Activated CD4-positive, alpha-beta T cell treated with anti-CD3 and anti-CD28 coated beads for 4 hours (primary cell): ENCODE measurements at places on chromosomes 3 and 15.

GRCh38 chr3:127224118-127224517, 31.2 kb downstream of the PRR23E start:
- no peak for DNase-seq

GRCh38 chr3:172201136-172201869, 161.9 kb downstream of the FNDC3B start:
- no peak for DNase-seq

DNA sequence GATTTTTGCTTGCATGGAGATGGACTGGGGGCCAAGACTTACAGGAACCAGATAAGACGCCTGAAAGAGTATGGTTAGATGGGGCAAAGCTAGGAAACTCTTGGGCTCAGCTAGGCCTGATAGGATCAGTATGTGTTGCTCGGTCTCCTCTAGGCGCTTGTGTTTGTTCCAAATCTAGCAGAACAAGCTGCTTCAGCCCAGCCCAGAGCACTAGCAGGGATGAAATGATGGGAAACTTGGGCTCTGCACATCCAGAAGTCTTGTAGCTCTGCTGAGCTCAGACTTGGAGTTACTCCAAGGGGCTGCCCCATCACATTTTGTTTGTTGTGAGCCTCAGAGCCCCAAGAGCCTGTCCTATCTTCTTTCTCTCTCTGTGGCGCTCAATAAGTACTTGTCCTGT, 34.7 kb downstream of the FOXL2 start:
- DNase-seq, result no peak

- DNase-seq, result no peak
These were observed 32.9 kb downstream of the MEGF11 start for GRCh38 chr15:66220601-66221000.

DNA sequence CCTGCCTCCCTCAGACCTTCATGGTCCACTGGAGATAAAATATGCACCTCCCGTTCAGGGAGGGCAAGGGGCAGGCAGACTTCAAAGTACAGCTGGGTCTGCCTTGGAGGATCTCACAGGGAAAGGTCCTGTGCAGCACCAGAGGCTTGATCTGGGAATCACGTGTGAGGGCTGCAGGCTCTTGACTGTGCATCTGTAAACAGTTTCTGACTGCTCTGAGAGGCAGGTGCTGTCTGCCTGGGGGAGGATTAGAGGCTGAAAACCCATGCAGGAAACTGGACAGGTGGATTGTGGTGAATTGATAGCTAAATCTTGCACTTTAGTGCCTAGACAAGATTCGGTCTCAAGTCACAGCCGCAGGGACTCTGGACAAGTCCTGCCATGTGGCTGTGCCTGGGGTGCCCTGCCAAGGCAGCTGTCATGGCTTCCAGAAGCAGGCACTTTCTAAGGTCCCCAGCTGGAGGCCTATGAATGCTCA, 239.3 kb downstream of the EPHB1 start:
- DNase-seq, result no peak

- no peak for DNase-seq
These were observed 105.9 kb downstream of the IL1RAP start for GRCh38 chr3:190619761-190620160.

DNA sequence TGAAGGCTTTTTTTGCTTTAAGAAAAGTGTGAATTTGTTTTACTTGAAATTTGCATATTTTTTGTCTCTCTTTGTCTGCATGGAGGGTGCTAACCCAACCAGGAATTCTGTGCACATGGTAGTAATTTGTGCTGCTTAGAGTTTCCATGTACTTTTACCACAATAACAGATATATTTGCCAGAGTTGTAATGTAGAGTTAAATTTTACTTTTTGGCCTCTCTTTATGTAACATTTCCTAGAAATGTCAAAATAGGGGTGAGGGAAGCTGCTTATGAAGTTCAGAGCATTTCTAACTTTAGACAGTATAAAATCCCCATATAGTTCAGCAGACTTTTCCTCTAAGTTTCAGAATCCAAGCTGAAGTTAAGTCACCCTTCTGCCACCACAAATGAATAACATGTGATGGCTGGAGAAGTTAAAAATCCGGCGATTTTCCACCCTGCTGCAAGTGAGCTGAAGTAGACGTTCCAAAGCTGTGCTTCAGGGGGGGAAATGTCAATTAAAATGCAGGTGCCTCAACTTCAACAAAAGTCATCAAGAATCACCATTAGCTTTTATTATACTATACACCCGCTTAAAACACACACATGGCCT, 385.7 kb upstream of the NR2F2 start:
- DNase-seq, result no peak

DNA sequence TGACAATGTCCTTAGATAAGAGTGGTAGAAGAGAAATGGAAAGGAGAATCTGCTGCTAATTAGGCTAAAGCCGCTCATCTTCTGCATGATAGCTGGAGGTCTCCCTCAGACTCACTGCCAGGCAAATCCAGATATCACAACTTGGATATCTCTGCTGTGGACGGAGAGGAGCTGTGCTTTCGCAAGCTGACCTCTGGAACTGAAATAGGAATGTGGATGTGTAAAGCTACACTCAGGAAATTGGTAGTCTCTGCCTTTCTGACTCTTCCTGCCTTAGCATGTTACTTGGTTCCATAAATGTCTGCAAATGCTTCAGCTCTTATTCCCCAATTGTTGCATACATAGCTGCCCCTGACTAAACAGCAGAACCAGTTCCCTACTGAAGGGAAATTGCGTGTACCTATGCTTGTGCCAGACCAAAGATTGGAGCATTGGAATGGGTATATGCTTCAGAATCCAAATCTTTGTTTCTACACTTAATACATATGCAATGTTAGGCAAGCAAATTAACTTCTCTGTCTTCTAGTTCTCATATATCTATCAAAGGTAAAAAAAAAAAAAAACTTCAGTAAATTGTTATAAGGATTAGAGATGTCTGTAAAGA, 74.7 kb upstream of the ROBO2 start:
- no peak for DNase-seq

GRCh38 chr3:62604751-62605351, 231.5 kb upstream of the FEZF2 start:
- DNase-seq, result no peak

- DNase-seq, result no peak
These were observed 46.5 kb downstream of the MSL2 start for GRCh38 chr3:136149667-136150066.

GRCh38 chr15:74405823-74406222, 27.9 kb downstream of the SEMA7A start:
- no peak for DNase-seq

DNA sequence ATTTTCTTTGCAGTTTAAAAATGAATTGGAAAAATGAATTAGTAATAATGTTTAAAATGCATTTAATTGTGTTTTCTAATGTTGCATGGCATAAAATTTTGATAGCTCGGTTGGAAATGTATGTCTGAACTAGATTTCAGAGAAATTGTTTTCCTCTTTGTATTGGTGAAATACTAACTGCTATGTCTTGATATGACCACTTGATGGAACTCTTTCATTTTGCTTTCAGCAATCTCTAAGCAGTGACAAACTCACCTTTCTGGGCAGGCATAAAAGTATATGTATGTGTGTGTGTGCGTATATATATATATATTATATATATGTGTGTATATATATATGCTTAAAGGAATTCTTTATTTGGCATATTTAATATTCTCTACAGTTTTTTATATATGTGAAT, 239.3 kb upstream of the ZNF717 start:
- DNase-seq, result no peak

DNA sequence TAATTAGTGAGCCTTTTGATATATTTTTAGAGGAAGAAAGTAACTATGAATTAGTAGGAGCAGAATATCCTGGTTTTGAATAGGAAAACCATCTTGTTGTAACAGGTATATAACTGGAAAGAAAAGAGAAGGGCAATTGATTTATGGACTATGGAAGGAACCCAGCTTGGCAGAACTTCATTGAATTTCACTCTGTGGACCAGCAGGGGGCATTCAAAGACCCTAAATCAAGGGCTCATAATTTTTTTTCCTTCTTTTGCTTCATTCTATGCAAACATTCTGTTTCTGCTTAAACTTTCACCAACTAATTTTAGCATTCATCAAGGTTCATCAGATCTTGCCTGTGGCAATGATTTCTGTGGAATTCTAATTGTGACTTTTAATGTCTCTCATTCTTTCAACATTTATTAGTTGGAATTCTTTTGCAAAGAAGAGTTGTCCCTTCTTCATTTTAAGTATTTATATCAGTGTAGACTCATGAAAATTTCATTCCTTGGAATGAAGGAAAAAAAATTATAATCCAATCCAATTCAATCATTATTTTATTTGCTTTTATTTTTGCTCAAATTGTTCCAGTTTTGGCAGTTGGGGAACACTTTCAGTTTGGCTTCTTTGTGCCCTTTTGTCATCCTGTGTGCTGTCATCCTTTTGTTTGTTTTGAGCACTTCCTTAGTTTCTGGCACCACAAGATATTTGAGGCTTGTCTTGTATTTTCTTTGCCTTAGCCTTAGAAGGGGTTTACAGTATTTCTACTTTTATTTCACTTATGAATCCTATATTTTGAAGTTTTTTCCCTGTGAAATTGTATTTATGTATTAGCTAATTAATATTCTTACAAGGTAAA, 30.4 kb downstream of the NXPE3 start:
- DNase-seq, result peak; percentile 59

DNA sequence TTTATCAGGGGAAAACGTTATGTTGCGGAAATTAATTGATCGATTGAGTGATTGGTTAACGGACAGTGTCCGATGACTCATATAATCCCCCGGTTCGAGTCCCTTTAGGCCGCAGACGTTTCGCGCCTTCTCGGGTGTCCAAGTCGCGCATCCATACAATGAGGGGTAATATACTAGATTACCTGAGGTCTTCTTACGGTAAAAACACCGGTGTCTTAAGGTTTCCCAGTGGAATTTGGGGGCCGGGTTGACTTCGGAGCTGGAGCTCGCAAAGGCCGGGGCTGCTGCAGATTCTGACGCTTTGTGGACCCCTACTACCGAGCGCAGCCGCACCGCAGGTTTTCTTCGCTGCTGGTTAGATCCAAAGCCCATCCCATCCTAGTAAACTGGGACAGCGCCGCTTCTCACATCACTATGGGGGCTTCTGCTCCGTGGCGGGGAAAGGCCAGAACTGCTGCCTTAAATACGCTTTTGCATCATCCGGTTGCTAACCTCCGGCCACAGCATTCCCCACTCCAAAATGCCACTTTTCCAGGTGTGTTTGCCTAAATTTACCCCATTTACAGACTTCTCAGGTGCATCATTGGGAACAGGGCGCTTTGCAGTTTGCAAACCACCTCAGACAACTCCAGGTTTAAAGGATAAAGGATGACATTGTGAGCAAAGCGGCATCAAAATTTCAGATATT, 858 bp upstream of the SACM1L start:
- DNase-seq, result peak; percentile 28

DNA sequence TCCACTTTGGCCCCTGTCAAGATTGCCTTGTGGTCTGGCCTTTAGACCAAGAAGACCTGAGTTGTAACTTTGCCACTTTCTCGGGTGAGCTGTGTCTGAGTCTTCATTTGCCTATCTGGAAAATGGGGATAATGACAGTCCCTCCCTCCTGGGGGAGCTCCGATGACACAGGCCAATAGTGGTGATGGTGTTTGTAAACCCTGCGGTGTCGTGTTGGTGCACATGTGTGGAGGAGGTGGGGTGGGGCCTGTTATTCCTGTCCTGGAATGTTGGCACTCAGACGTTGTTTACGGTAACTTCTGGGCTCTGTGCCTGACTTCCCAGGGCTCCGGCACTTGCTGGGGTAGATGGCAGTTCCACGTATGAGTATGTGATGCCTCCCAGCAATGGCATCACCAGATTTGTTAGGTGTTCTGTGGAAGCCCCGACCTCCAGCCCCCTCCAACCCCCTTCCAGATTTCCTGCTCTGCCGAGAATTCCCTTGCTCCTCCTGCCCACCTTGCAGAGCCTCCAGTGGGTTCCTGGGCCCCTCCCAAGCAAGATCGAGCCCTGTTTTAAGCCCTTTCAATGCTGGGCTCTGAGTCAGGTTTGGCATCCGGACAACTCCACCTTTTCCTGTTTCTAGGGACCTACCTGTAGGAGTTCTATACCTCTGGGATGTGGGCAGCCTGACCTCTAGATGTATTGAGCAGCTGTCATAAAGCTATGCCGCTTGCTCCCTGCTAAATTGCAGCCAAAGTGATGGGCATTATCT, 31.4 kb downstream of the HRH1 start:
- no peak for DNase-seq

GRCh38 chr3:50330330-50330729, 2.3 kb upstream of the TUSC2 start:
- DNase-seq, result no peak

- no peak for DNase-seq
These were observed 25.2 kb downstream of the PAQR5 start for GRCh38 chr15:69323893-69324430.

- no peak for DNase-seq
These were observed 67.3 kb downstream of the FILIP1L start for GRCh38 chr3:100046986-100047385.

- no peak for DNase-seq
These were observed 5.0 kb downstream of the FES start for GRCh38 chr15:90889313-90889730.

DNA sequence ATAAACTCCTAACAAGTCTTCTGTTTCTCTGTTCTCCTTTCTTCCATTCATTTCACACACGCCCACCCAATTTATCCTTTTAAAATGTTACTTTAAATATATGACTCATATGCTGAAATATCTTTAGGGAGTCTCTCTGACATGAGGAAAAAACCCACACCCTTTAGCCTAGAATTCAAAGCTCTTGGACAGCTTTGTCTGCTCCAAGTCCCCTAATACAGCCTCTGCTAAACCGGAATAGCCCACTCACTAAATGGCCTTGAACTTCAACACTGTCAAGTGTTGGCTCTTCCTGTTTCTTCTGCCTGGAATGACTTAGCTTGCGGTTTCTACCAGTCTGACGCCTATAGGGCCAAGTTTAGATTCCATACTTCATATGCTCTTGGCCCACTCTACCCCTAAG, 3.3 kb upstream of the CD96 start:
- no peak for DNase-seq

DNA sequence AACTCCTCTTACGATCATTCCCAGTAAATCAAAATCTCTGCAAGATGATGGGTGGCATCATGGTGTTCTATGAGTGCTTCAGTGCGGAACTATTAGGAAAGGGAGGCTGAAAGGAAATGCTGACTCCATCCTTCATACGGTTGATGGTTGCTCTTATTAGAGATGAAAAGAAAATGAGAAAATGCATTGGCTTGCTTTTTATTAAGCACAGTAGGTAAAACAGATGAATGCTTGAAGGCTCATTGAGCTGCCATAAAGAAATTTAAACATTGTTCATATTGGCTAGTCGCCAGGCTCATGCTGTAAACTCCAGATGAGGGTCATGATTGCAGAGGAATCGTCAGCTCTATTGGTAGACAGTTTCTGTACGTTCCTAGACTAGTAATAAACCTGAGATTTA, 115.8 kb downstream of the EPHA3 start:
- DNase-seq, result no peak

DNA sequence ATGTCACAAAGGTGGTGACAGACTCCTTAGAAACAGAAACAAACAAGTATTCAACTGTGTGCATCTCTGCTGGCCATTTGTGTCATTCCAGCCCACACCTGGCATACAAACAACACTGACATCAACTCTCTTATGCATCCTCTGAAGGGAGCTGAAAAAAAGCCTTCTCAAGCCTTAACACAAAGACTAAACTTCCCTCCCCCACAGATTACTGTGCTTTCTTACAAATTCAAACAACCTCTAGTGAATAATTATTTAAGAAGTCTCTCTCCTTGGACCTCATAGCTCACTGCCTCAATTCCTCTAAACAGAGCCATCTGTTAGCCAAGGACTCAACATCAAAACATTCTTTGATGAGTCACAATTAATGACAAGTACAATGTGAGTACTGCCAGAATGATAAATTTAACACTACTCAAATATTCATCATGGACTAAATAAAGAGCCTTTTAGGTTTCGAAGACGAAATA, 132.1 kb downstream of the WDR76 start:
- no peak for DNase-seq
